ENCODE measurements at places on chromosomes 5 and 9.

DNA sequence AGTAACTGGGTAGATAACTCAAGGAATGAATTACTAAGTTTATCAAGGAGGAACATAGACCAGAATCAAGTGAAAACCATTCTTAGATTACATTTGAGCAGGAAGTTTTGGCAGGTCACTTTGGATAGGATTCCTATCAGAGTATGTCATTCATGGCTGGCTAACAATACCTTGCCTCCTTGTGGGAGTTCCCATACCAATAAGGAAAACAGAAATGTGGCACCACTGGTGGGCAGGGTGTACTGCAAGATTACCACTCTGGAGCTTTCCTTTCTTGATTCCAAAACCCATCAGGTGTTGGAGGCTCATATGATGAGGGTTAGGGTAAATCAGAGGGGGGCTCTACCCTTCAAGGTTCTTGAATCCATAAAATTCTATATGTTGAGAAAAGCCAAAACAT is 18.6 kb upstream of the SPATA31D1 start:
- no peak for DNase-seq

- no peak for DNase-seq
Measured at GRCh38 chr9:4101667-4102066, 198.2 kb downstream of the GLIS3 start.

DNA sequence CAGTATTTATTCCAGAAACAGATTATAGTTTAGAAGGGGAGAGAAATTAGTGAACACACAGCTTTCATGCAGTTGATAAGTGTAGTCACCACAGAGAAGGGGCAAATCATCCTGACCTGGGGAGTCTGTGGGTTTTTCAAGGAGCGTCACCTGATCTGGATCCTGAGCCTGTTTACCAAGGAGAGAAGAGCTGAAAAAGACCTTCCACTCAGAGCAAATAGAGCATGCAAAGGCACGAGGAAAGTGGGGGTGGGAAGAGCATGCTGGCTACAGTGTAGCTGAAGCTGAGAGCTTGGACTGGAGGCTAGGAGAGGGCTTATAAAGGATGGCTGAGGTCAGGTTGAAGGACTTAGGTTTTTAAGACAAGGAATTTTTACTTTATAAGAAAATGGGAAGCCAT is 30.4 kb downstream of the ACO1 start:
- no peak for DNase-seq

DNA sequence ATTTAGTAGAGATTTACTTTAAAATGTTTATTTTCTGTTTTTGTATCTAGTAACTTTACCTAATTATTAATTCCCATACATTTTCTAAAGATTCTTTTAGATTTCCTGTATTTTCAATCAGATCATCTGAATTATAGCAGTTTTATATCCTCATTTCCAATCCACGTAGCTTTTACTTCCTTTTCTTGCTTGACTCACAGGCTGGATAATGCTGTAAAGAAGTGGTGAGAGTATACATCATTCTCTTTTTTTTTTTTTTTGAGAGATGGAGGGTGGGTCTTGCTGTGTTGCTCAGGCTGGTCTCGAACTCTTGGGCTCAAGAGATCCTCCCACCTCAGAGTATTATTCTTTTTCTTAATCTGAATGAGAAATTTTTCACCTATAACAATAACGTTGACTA is 11.2 kb upstream of the SETX start:
- peak; percentile 17 for DNase-seq

DNA sequence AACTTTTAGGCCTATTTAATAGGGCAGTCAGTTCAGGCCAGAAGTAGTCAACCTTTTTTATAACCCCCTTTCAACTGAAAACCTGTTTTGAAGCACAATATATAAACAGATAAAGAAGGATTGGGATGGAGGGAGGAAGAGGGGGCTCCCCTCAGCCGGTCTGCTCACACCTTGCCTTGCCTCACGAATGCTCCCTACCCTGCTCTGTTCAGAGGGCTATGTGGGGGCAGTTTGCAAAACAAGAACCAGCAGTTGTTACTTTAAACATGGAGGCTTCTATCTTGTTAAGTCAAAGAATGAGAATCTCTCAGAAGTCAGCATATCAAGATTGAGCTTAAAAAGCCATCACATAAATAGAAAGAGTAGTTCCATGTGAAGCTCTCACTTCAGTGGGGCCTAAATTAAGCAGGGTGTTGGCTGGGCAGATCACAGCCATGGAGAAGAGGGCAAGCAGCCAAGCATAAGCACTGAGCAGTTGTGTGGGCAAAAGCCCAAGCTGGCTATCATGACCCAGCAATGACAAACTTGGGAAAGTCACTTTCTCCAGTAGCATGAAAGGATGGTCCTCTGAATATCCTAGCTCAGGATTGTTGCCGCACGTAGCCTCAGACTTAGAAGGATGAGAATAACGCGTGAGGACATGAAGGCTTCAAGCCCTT is 70.6 kb downstream of the ALDH1A1 start:
- DNase-seq: no peak

DNA sequence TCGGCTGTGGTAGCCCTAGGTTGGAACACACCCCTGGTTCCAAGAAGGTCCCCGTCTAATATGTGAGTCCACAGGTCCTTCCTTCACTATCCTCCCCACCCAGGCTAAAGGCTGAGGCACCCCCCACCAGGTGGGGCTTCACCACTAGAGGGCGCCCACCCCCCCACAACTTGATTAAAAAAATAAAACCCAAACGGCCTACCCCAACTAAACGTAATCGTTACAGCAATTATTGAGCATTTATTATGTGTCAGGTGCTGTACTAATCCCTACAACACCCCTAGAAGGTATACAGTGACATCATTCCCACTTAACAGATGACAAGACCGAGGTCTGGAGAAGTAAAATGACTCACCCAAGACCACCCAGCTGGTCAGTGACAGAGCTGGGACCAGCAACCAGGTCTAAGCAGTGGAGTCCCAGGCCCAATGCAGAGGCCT is 65.0 kb downstream of the FGF18 start:
- peak; percentile 41 for DNase-seq

- no peak for DNase-seq
Measured at GRCh38 chr5:86684222-86684621, 66.5 kb downstream of the COX7C start.

GRCh38 chr9:12511726-12512125 is 181.5 kb upstream of the TYRP1 start:
- DNase-seq: no peak

DNA sequence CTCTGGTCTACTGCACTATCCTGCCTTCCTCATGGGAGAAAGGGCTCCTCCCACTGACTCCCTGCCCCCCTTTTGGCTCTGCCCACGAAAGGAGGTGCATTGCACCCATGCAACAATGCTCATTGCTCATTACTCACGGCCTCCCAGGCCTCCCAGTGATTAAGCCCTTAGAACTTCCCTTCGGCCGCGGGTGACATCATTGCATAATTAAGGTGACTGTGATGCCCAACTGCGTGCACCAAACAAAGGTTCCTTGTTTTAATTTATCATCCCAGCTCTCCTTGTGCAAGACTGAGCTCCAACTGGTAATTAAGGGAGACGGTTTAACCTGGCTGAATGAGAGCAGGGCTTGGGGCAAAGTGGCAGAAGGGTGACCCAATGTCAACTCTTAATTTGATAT is 180.4 kb downstream of the GAS1 start:
- DNase-seq: no peak

- no peak for DNase-seq
Measured at GRCh38 chr9:92724528-92725265, 39.9 kb downstream of the BICD2 start.

DNA sequence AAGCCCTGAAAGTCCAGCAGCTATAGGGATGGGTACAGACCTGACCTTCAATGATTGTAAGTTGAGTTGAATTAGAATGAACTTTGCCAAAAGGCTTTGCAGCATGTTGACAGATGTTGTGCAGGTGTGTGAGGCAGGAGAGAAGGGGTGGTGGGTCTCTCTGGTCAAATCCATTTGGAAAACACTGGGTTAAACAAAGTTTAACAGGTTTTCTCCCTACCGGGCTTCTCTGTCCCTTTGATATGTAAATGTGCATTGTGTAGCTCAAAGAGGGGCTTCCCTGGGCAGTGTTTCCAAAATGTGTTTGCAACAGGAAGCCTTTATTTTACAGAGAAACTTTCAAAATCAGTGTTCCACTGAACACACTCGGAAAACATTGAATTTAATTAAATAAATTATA is 72.1 kb upstream of the BRINP1 start:
- no peak for DNase-seq

DNA sequence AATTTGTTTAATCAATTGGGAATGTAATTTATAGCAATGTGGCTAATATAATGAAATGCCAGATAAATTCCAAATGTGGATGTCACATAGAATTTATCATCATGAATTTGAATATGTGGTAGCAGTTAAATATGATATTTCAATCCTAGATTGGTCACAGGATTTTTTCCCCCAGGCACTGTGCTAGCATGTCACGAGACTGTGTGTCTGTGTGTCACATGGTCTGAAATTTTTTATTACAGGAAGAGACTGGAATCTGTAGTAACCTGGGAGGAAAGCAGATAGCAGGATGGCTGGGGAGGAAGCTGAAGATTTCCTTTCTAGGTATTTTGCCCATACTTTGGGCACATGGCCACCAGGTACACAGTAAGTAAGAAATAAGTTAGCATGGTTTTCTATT is 35.4 kb upstream of the MSH3 start:
- DNase-seq: no peak

DNA sequence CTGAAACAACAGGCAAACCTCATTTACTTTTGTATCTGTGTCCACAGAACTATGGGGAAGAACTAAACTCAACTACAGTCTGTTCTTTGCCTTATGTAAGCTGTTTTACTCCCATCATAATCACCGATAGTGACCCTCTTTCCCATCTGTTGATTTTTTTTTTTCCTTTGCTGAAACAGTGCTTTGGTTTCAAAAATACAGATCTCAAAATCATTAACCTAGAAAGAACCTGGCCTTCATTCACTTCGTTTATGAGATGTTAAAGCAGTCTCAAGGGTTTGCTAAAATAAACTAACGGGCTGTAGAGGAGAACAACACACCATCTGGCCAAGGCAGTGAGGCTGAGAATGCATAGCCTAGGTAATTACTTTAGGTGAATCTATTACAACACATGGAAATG is 706.6 kb upstream of the ZNF608 start:
- no peak for DNase-seq

DNA sequence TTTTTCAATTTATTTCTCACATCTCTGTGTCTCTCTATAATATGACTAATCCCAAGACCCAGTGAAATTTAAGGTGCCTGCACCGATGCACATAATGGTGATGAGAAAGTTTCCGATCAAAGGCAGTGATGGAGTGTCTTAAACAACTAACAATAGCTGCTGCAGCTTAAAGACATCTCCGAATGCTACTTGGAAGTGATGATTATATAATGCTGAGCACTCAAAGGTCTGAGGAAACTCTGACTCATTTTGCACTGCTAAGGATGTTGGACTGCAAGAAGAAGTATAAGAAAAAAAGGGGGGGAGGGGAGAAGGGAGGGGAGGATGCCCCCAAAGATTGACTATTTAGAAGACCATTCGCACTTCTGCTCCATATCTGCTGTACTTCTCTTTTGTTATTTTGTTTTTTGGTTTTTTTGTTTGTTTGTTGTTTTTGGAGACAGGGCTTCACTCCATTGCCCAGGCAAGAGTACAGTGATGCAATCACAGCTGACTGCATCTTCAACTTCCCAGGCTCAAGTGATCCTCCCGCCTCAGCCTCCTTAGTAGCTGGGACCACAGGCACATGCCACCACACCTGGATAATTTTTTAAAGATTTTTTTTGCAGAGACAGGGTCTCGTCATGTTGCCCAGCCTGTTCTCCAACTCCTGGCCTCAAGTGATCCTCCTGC is 192.2 kb downstream of the HSD17B3 start:
- DNase-seq: peak; percentile 2

- no peak for DNase-seq
Measured at GRCh38 chr5:178115814-178116142, 2.4 kb downstream of the N4BP3 start.

DNA sequence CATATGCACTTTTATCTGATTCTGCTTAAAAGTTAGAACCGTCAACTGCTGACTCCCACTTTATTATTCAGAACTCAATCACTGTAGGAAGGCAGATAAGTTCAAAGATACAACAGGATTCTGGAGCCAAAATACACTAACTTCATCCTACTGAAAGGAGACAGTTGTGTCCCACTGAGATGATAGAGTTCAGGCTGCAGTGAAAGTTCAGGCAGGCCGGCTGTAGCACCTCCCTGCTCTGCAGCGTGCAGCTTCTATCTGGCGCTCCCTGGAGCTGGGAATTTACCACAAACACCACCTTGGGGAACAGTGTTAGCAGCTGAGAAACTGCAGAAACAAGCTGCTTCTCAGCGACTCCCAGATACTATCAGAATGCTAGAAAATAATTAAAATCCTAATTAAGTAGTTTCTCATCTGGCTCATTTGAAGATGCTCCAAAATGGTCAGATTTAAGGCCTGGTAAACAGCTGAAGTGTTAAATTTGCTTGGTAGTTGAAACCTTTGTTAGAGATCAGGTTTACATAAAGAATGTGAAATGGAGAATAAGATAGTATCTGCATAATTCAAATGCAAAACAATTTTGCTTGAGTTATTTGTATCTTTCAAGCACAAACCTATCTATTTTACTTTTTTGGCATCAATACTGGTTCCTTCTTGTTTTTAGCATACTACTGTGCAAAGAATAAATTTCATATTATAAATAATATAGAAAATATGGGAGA is 52.3 kb upstream of the CNTLN start:
- DNase-seq: no peak

- DNase-seq: no peak
Measured at GRCh38 chr9:72524820-72525540, 3.6 kb downstream of the TMC1 start.

DNA sequence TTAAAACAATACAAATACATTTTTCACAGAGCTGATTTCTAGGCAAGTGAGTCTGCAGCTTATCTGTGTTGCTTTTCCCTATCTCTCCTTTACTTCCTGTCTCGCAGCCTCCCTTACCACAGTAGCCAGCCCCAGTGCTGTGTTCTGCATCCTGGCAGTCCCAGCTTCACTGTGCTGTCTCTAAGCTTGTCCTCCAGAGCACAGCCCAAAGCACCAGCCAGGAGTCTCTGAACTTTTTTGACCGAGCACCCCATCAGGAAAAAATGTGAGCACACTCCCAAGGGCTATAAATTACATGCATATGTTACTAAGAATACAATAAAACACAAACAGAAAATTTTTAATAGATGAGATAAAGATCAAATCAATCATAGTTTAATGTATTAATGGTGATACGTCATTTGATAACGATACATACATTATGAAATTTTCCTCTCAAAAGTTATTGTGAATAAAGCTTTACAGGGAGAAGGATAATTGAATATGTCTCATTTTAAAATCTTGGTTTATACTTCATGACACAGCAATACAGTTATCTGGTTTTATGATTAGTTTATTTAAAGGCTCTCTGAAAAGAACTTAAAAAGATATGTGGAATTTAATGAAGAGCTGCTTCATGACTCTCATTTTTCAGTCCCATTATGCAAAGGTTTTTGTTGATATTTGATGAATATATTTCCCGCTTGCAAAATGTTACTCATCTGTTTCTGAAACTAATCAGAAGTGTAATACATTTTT is 7.3 kb upstream of the RHOBTB3 start:
- peak; percentile 89 for DNase-seq

GRCh38 chr5:137462265-137462590 is 36.9 kb downstream of the SPOCK1 start:
- no peak for DNase-seq

- no peak for DNase-seq
Measured at GRCh38 chr9:77417566-77417965, 230.6 kb downstream of the GNA14 start.

All from OCI-M1 (cell line).